ENCODE measurements at places on chromosomes 16 and 17.

DNA sequence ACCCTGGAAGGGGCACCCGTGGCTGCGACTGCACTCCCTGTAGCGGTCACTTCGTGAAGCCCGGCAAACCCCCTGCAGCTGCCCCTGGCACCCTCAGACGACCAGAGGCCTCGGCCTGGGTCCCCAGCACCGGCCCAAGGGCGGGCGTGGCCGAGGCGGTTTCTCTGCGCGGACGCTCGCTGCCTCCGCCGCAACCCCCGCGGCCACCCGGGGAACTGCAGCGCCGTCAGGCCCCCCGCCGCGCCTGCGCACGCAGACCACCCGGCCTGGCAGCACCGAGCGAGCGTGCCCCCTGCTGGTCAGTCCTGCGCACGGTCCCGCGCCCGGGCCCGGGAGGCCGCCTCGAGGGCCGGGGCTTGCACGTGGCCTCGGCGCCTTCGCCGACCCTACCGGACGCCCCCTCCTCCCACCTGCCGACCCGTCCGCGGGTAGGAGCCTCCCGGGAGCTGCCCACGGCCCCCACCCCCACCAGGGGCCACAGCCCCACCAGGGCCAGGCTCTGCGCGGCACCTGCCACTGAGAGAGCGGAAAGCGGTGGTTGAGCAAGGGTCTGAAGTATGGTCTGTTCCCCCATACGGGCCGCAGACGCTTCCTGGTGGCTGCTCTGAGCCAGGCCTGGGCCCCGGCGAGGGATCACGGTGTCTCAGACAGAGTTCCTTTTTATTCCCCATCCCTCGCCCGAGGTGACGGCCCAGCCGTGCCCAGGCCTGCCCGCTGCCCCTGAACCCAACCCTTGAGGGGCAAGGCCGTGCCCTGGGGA lies 11.5 kb upstream of the HS3ST6 start:
- DNase-seq, result peak; percentile 88

GRCh38 chr17:34379868-34380267 lies 16.8 kb upstream of the CCL1 start:
- DNase-seq, result no peak

- no peak for DNase-seq
These were observed 14.3 kb upstream of the NUBP1 start for GRCh38 chr16:10729104-10730048.

GRCh38 chr16:57500578-57501111 lies 14.4 kb upstream of the DOK4 start:
- DNase-seq, result no peak

GRCh38 chr17:28554565-28554964 lies 2.1 kb upstream of the UNC119 start:
- no peak for DNase-seq

DNA sequence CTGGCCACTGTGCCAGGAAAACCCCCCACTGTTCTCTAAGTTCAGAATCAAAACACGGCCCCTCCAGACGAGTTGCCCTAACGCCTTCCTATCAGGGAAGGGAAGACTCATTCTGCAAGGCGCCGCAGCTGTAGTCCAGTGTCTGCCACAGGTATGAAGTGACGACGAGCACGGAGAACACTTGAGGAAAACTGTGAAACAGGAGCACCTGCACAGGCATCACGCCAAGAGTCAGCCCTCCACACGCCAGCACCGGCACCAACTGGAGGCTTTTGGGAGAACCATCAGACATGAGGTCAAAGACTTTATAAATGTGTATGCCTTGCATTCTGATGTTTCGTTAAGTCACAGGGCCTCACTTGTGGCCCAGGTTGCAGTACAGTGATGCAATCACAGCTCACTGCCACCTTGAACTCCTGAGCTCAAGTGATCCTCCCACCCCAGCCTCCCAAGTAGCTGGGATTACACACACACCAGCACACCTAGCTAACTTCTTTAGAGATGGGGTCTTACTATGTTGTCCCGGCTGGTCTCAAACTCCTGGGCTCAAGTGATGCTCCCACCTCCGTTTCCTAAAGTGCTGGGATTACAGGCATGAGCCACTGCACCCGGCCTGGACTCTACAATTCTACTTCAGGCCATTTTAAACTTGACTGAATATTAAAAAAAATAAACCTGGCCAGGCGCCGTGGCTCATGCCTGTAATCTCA lies 22.9 kb downstream of the KLHDC4 start:
- no peak for DNase-seq

DNA sequence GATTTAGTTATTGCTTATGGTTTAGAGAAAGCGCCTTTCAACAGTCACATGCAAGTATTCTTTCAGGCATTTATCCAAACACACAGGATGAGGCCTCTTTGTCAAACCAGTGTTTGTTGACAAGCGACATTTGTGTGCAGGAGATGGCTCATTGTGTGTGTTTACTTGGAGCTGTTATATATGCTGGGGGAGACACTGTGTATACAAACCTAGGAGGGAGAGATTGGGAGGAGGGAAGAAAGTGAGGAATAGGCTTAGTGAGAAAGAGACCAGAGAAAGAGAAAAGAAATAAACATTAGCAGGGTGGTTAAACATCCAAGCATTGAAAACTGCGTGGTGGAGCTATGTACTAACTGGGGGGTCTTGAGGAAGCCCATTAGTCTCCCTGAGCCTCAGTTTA lies 437.6 kb downstream of the MAF start:
- no peak for DNase-seq

DNA sequence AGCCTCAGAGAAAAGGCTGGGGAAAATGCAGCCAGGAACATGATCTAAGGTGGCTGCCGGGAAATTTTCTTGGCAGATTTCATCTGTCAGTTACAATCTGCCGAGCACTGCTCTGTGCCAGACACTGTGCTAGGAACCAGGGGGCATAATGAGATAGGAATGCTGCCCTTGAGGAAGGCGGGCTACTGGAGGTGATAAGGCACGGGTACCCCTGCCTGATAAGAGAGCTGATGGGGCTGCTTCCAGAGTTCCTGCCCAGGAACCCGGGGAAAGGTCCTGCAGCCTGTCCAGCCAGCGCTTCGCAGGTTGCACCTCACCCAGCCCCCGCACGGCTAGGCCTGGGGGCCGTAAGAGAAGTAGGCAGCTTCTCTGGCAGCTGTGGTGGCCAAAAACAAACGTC lies 3.1 kb downstream of the SCNN1G start:
- no peak for DNase-seq

GRCh38 chr17:30334421-30334820 lies 564 bp upstream of the TMIGD1 start:
- DNase-seq, result no peak

GRCh38 chr17:1592751-1593629 lies 30.4 kb upstream of the PITPNA start:
- DNase-seq, result no peak

DNA sequence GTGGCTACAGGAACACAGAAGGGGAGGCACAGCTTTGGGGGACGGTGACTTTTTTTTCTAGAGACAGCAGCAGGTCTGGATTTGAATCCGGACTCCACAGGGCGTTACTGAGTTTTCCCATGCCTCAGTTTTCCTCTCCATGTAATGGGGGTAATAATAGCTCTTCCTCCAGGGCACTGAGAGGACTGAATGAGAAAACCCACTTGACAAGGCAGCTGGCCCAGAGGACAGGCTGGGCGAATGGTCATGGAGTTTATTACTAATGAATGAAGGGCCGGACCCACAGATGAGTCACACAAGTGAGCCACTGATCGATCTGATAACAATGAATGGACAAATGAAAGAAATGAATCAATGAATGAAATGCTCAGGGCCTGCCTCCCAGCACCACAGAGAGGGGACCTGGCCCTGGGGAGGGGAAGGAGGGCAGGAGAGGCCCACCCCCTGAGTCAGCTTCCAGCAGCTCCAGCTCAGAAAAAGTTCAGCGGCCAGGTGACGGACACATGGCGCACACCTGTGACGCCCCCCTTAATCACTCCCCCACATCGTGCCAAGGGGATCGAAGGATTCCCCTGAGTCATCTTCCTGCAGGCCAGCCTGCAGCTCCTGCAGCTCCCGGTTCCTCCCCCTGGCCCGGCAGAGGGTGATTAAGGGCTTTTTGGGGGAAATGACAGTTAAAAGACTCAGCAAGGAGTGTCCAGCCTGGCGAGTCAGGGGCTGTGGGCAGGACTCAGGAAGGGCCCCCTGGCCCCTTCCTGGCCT lies 54.3 kb downstream of the SOCS1 start:
- no peak for DNase-seq

GRCh38 chr16:1770328-1771187 lies 785 bp downstream of the NME3 start:
- DNase-seq, result peak; percentile 33

- no peak for DNase-seq
These were observed 224.7 kb upstream of the IRX3 start for GRCh38 chr16:54511222-54511731.

GRCh38 chr16:51641191-51641765 lies 490.2 kb upstream of the SALL1 start:
- no peak for DNase-seq

DNA sequence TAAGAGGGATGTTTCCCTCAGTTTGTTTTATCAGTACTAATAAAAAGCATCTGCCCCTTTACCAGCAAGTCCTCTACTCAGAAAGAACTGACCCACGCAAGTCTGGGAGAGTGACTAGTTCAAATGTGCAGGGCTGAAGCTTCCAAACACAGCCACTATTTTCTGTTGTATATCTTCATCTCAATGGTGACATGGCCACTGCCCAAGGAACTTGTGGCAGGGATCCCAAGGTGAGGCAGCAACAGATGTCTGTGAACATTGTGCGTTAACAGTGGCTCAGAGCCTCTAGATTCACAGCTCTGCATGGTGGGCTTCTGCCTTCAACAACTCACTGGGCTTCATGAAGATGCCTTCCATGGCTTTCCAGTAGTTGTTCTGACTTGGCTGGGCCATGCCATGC lies 3.7 kb upstream of the BLTP2 start:
- DNase-seq, result no peak

DNA sequence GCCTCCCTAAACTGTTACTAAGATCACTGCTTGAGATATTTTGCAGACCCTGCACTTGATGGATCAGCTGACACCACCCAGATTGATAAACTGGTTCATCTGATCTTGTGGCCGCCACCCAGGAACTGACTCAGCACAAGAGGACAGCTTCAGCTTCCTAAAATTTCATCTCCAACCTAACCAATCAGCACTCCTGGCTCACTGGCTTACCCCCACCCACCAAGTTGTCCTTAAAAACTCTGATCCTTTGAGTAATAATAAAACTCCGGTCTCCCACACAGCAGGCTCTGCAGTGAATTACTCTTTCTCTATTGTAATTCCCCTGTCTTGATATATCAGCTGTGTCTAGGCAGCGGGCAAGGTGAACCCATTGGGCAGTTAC lies 174.8 kb downstream of the UTP18 start:
- DNase-seq, result no peak

- DNase-seq, result no peak
These were observed 1.5 kb upstream of the SPAG7 start for GRCh38 chr17:4969047-4969550.

DNA sequence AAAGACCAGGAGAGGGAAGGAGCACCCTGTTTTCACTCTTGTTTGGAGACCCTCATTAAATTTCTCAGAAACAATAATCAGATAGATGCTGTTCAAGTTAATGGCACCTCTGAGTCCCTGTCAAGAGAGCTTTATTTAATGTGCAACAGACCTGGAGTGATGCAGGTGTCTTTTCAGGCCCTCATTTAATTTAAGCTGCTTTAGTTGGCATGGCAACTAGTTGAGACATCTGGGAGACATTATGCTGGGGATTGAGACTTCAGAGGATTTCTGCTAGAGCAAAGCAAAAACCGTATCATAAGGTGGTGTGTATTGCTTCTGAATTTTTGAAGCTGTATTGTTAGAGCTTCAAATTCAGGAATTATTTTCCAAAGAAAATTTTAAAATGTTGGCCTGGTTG lies 108.5 kb downstream of the NLK start:
- DNase-seq, result no peak

- DNase-seq, result no peak
These were observed 4.3 kb downstream of the C16orf87 start for GRCh38 chr16:46826631-46827030.

- no peak for DNase-seq
These were observed 46.6 kb upstream of the WSB1 start for GRCh38 chr17:27247071-27247957.

- DNase-seq, result no peak
These were observed 82.9 kb upstream of the DYNLRB2 start for GRCh38 chr16:80457871-80458270.

DNA sequence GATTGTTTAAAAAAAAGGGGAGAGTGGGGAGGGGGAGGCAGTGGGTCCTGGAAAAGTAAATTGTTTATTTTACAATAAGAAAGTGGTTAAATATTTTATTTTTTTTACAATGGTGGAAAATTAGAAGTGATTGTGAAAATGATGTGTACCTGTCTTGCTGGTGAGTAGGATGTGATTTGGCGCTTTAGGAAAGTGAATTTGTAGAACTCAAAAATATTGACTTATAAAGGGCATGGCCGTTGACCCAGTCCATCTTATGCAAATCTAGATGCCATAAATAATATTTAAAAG lies 10.2 kb upstream of the CES1 start:
- DNase-seq, result no peak

DNA sequence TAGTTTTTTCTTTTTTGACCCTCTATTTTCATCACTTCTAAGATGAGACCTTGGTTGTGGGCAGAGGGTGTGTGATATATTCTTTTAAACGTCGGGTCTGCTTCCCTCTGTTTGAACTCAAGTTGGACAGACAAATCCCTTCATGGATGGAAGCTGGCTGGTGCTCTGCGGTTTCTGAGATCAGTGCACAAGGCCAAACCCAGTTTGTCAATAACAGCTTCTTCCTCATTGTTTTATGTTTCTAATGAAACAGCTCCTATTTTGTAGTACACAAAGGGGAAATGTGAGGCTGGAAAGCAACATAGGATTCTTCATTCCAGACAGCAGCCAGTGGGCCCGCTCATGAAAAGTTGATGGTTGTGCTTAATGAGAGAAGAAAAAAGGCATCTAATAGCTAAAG lies 159.6 kb downstream of the PRKCA start:
- no peak for DNase-seq

- DNase-seq, result no peak
These were observed 33.2 kb upstream of the RPH3AL start for GRCh38 chr17:385836-386140.

DNA sequence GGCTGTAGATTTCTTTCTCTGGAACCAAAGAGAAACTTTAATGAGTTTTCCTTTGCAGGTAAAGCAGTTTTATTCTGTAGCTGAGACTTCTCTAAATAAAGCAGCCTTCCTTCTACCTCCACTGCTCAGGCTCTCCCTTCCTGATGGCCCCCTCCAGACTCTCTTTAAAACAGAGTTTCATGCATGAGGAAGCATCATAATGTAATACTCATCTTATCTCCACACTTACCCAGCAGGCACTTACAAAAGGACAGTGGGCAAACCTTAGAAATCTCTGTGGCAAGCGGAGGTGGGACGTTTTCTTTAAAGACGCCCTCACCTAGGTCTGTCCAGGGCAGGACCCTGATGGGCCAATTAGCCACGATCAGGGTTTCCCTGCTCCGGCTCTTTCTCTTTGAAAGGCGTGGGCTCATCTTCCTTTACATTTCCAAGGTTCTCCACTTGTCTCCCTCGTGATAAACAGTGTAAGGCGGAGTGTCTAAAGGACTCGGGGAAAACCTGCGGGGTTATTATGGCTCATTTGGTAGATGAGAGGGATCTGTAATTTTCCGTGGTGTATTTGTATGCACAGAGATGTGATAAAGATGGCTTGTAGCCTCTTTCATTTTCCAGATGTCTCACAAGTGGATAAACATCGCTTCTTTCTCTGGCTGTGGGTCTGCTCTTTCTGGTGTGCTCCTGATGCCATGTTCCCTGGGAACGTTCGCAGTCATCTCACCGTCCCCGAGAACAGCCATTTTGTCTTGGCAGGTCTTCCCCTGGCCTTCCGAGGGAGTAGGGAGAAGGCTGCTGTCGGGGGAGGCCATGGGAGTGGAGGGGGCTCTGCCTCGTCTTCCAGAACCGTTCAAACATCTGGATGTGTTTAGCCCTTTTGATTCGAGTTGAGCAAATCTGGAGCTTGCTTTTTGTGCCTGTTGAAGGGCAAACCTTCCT lies 239.0 kb downstream of the CCDC182 start:
- DNase-seq, result no peak
